ENCODE measurements at places on chromosomes 12 and 14.

DNA sequence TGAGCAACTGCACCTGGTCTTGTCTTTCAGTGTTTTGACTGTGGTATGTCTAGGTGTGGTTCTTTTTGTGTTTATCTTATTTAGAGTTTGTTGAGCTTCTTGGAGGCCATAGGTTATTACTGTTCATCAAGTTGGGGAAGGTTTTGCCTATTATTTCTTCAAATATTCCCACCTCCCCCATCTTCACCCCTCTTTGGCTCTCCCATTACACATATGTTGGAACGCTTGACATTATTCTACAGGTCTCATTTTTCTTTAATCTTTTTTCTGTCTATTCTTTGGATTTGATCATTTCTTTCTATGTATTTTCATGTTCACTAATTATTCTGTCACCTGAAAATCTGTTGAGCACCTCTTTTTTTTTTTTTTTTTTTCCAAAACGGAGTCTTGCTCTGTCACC lies 16.2 kb downstream of the MAPKAPK5 start:
- DNase-seq = no peak

DNA sequence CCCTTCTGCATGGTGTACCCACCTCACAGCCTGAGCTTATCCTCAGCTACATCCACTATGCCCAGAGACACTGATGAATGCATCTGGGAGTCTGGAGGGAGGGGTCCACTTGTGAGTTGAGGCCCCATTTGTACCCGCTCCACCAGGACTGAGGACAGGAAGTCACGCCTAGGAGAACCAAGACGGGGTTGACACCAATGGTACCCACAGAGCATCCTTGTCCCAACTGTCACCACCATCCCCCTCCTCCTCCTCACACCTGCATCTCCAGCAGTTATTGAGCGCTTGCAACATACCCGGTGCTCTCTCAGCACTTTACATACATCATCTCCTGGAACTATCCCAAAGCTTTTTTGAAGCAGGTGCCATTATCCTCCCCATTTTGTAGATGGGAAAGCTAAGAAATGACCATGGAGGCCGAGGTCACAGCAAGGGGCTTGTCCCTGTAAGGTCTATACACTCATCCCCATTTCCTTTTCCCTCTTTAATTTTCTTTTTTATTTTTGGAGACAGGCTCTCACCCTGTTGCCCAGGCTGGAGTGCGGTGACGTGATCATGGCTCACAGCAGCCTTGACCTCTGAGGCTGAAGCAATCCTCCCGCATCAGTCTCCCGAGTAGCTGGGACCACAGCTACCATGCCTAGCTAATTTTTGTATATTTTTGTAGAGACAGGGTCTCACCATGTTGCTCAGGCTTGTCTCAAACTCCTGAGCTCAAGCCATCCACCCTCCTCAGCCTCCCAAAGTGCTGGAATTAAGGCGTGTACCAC lies 31.7 kb downstream of the DGLUCY start:
- DNase-seq = no peak

GRCh38 chr14:94129111-94129757 lies at the start of gene IFI27L2:
Gene IFI27L2, minus strand, starts transcription at chr14:94129604. Its CDS starts 40 bp downstream, at chr14:94129564.
- DNase-seq = peak; percentile 92

GRCh38 chr12:46349253-46349652 lies 23.3 kb downstream of the SLC38A2 start:
- DNase-seq = no peak

GRCh38 chr14:36525746-36526099 lies 5.7 kb upstream of the NKX2-1 start:
- DNase-seq = no peak

- DNase-seq = no peak
Observed at GRCh38 chr12:29039013-29039412, 110.1 kb upstream of the FAR2 start.

DNA sequence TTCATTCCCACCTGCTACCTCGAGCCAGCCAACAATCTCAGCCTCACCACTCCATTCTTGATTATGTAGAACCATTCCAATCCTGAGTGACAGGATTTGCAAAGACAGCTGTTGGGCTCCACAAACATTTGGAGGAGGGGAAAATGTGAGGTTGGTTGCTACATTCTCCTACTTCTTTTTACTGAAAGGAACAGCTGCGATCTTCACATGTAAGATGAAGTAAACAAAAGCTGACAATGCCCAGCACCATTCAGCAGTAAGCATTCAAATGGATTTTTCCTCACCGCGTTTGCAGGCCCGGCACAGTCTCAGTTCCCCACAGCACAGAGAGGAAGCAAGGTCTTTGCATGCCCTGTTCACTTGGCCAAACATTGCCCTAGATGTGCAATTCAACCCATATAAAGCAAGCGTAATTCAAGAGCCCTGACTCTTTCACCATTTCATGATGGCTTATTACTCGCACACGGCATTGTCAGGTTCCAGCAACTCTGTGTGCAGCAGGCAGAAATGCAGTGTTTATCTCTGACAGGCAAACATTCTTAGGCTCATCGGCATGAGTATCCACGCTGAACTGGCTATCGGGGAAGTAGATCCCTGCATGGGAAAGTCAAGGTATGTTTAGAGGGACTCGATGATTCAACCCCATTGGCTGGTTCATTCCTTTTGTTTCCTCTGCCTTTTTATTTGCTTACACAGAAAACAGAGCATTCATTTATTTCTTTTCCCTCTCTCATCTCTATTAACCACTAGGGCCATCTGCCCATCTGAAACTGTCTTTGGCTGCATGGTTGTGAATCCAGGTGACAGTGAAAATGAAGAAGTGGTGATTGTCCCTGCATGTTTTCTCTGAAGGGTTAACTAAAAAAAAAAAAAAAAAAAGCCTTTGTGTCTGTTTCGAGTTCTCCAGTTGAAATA lies 236.1 kb upstream of the PLEKHG7 start:
- DNase-seq = no peak

GRCh38 chr14:75673345-75674035 lies 12.4 kb downstream of the TTLL5 start:
- DNase-seq = no peak

- no peak for DNase-seq
Observed at GRCh38 chr14:105497671-105498429, 6.8 kb downstream of the TEDC1 start.

DNA sequence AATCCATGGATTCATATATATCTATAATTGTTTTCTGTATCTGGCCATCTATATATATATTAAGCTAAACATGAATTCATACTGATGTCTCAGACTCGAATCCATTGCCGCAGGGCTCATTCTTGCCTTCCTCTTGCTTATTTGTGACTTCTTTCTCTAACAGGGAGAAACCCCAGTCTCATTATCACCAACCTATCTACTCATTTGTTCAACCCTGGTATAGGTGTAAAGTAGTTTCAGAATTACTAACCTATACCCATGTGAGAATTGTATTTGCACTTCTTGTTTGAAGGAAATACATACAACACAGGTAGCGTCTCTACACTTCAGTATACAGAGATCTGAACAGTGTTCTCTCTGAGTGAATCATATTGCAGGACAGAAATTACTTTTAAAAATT lies 77.7 kb downstream of the PTPN11 start:
- DNase-seq = no peak

DNA sequence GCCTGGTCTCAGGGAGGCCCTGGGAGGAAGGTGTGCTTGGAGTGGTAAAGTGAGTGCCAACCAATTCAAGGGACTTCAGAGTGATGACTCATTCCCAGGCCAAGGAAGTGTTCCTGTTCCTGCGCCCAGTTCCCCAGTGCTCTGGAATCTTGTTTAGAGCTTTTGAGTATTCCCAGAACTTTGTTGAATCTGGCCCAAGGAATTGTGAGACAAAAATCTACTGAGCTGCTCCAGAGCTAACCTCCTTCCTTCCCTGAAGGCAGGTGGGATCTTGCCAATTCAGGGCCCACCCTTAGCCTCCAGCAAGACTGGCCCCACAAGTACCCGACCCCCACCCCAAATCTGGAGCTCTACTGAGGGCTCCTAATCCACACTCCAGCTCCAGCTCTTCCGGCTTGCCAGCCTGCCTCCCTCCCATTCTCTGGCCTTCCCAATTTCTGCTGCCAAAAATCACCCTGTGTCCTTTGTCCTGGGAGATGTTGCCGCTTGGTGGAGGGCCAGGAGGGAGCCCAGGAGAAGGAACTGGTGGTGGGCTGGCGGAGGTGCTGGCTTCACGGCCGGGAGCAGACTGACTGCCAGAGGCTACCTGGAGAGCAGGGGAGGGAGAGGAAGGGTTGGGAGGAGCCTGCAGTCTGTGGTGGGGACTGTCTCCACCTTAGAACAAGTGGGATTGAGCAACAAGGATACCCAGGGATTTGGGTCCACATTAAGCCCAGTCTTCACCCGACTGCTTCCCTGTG lies 2.0 kb upstream of the ATN1 start:
- peak; percentile 94 for DNase-seq

- DNase-seq = no peak
Observed at GRCh38 chr12:118094039-118094438, 9.8 kb downstream of the VSIG10 start.

- no peak for DNase-seq
Observed at GRCh38 chr14:90487462-90487861, 90.6 kb downstream of the CALM1 start.

DNA sequence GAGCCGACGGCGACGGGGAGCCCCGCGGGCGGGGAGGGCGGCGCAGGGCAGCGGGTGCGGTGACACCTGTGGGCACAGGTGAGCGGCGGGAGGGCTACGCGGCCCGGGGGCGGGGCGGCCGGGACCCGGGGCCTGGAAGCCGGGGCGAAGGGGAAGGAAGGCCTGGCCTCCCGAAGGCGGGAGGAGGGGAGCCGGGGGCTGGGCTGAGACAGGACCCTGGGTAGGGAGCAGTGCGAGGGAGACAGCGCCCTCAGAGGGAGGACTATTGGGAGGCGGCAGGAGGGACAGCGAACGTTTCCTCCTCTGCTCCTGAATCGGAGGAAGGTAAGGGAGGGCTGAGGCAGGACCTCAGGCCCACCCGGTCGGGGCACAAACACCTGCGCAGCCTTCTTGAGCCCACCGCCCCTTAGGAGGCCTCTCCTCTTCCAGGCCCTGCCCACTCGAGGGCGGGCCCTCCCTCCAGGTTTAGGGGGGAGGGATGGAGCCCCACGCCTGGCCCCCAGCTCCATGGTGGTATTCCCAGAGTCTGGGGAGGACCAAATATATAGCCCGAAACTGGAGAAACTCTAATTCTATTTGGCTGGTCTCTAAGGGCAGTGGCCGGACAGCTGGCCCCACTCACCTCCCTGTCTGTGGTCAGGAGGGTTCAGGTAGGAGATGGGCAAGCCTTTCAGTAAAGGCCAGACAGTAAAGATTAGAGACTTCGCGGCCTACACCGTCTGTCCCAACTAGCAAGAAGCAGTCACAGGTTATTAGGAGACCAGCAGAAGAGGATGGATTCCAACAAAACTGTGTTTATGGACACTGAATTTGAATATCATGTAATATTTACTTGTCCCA lies 509 bp downstream of the PLEKHG6 start:
- peak; percentile 83 for DNase-seq

DNA sequence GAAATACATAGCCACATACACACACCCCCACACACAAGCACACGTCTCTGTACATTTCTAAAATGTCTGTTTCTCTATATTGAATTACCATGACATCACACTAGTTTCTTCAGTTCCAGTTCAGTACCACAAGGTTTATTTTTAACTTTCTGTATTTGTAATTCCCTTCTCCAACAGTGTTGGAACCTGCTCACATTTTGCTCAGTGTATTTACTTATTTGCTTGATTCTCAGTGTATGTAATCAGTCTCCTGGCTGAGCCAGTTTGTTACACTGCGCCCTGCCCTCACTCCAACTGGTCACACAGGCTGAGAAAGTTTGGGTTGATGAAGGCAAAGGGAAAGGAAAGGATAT lies 67.1 kb downstream of the MON2 start:
- no peak for DNase-seq

- DNase-seq = no peak
Observed at GRCh38 chr12:7695566-7696197, at the start of gene GDF3. Gene GDF3, minus strand, starts transcription at chr12:7695775. Its CDS starts 47 bp downstream, at chr12:7695728.

DNA sequence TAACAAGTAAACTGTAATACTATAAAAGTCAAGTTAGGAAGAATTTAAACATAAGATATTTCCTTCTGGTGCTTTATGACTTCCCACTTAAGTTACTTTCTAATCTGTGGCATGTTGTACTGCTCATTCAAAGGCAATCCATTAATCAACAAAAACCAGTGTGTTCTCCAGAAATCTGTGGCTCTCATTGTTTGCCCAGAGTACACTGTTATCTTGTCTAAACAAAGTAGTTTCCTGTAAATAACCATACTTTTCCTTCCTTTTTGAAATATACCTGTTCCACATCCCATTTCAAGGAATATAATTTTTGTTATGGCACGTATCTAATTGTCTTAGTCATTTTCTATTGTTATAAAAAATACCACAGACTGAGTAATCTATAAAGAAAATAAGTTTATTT lies 184.1 kb downstream of the CCER1 start:
- no peak for DNase-seq

- peak; percentile 38 for DNase-seq
Observed at GRCh38 chr12:34289431-34290380, 267.4 kb downstream of the ALG10 start.

- no peak for DNase-seq
Observed at GRCh38 chr12:25746131-25746530, 193.0 kb upstream of the LMNTD1 start.

- DNase-seq = peak; percentile 63
Observed at GRCh38 chr12:53868511-53868986, 70.1 kb upstream of the HOXC13 start.

- no peak for DNase-seq
Observed at GRCh38 chr14:47833011-47833410, 157.6 kb upstream of the MDGA2 start.

- DNase-seq = no peak
Observed at GRCh38 chr14:96486705-96487104, 15.5 kb upstream of the PAPOLA start.

GRCh38 chr12:130147875-130148596 lies 14.2 kb upstream of the FZD10 start:
- no peak for DNase-seq

DNA sequence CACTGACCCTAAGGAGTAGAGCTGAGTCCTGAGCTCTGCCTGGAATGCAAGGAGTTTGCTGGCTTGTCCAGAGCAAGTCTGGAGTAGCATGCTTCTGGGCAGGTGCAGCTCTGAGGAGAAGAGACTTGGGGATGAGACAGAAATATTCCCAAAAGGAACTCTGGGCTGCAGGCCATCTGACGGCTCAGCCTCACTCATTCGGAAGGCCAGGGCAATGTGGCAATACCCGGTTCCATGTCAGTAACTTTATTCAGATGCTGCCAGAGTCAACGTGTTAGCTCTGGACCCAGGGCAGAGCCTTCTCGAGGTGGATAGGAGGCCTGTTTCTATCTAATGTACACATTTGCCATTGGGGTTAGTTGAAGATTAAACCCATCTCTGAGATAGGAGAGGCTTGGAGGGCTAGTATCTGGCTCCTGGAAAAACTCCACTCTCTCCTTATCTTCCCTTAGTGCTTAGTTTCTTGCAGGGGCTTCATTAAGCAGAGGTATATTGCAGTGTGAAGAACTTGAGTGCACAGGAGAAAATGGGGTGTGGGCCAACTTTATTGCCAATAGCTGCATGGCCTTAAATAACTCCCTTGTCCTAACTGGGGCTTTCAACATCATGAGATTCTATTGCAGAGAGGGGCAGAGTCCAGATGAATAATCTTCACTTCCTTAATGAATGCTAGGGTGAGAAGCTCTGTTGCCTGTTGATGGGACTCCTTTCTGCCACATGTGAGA lies 65.6 kb downstream of the NTF3 start:
- no peak for DNase-seq
